RPMI8226 (cell line): ENCODE measurements at places on chromosomes 6 and 20.

- DNase-seq = peak; percentile 78
These were observed 23.8 kb upstream of the BNIP5 start for GRCh38 chr6:36360241-36361054.

DNA sequence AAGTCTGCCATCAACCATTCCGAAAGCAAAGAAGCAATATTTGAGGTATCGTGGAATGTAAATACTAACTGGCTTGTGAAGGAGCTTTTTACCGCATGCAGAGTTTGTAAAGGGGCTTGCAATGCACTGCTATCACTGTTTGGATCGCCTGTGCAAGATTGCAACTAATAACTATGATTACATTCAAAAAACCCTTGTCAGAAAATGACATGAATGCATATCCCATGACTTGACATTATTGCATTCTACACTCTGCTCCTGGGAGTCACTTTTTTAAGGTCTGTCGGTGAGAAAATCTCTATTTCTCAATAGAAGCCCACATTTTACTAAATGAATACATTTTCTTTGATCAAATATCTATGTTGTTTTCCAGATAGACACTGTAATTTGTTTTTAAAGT lies 335.4 kb upstream of the SPTLC3 start:
- DNase-seq = no peak

- no peak for DNase-seq
These were observed 16.9 kb downstream of the RREB1 start for GRCh38 chr6:7124636-7125035.

GRCh38 chr20:45320948-45321595 lies 13.0 kb upstream of the MATN4 start:
- DNase-seq = peak; percentile 84

DNA sequence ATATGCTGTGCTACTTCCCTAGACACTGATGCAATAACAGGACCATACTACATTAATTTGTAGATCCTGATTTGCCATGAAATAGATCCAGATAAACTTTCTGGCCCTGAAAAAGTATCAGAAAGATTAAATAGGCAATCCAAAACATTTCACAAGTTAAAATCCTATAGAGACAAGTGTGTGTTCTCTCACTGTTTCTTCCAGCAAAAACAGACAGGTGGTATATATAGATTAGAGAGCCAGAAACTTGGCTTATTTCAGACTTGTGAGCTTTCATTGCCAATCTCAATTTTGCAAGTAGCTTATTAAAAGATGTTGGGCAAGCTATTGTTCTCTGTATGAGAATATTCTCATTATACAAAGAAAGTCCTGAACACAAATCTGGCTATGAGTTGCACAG lies 289.1 kb upstream of the MANEA start:
- DNase-seq = no peak

- no peak for DNase-seq
These were observed 49.6 kb upstream of the RIPOR2 start for GRCh38 chr6:24985323-24985722.

- DNase-seq = no peak
These were observed 26.7 kb downstream of the GTSF1L start for GRCh38 chr20:43699941-43700565.

DNA sequence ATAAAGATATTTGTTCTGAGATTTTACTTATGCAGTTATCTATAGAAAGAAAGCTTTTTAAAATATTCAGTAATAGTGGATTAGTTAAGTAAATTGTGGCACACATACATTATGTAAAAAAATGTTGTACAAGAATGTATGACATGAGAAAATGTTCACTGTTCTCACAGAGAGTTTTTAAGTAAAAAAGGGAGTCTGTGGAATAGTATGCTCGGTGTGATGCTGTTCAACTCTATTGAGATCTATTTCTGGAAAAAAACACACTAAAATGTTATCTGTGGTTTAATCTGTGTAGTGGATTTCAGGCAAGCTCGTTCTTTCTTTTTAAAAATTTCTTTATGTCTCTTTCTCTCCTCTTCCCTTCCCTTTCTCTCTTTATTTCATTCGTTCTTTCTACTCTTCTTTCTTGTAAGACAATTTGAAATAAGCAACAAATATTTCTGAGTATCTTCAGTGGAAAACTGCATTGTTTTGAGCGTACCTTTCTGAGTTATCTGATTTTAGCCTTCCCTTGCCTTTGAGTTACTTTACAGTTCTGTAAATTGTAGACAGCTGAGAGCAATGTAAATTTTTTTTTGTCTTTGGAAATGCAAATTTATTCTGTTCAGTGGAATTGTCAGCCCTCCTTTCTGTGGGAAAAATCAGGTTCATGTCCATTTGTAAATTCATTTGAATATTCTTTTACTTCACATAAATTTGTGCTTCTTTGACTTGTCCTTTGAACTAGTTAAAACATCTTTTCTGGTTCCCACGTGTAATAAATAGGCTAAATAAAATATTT lies 229.0 kb upstream of the NOX3 start:
- no peak for DNase-seq

DNA sequence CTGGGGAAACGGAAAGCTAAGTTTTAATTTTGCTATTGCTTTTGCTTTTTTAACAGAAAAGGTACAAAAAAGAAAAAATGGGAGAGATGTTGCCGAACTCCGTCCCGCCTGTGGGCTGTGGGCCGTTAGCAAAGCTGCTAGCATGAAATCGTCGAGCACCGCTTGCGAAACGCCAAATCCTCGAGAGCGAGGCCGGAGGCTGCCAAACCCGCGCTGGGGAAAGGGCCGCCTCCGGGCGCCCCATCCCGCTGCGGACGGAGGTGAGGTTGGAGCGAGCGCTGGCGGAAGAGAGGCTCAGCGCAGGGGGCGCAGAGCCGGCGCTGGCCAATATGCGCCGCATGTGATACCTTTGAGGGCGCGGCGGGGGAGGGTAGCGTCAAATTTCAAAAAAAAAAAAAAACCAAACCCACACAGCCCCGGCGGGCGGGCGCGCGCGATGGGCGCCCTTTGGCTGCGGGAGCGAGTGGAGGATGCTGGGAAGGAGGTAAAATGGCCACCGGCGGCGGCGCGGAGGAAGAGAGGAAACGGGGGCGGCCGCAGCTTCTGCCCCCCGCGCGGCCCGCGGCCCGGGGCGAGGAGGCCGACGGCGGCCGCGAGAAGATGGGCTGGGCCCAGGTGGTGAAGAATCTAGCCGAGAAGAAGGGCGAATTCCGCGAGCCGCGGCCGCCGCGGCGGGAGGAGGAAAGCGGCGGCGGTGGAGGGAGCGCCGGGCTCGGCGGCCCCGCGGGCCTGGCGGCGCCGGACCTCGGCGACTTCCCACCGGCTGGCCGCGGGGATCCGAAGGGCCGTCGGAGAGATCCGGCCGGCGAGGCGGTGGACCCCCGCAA lies at the start of gene ZCCHC3:
Gene ZCCHC3 (plus strand): TSS at position 473 of the 827 bp plus-strand sequence. CDS start 17 bp downstream, at position 490.
- DNase-seq = peak; percentile 94

- DNase-seq = no peak
These were observed 44.2 kb upstream of the RNF146 start for GRCh38 chr6:127222418-127222817.

GRCh38 chr6:28657381-28657768 lies 131.7 kb downstream of the GPX5 start:
- no peak for DNase-seq

DNA sequence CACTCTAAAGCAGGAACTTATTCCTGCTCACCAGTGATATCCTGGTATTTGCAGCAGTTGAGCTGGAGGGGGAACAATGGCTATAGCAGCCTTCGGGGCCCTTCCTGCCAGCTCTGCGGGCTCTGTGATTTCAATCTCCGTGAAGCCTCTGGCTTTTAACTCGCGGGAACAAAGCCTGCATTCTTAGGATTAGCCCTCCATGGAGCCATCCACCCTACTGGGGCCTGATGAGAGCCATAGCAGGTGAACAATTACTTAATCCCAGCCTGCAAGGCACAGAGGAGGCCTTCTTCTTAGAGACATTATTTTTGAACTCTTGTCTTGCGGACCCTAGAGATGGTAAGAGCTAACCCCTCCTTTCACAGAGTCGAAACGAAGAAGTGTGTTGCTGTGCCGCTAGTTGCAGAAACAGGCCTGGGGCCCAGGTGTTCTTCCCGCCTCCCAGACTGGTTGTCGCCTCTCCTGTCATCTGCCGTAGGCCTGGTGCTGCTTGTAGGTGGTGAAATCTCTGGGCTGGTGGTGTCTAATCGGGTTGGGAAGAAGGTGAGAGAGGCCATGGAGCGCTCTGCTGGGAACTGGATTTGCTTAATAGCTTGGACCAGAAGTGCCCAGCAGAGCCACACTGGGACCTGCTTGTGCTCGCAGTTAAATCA lies 9.7 kb downstream of the GHRH start:
- no peak for DNase-seq

DNA sequence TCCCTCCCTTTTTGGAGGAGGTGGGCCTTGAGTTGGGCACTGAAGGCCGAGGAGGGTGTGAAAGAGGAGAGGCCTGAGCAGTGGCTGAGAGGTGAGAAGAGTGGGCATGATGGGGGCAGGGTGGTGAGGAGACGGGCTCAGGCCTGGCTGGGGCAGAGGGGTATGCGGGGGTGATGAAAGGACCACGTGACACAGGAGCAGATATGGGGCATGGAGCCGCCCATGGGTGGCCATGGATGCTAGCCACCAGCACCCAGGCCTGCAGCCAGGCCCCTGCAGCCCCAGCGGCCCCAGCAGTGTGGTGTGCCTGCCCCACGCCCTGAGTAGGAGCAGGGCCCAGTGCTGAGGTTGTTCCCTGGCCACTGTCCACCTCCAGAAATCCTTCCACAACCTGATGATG lies 26.5 kb downstream of the UQCC2 start:
- no peak for DNase-seq

DNA sequence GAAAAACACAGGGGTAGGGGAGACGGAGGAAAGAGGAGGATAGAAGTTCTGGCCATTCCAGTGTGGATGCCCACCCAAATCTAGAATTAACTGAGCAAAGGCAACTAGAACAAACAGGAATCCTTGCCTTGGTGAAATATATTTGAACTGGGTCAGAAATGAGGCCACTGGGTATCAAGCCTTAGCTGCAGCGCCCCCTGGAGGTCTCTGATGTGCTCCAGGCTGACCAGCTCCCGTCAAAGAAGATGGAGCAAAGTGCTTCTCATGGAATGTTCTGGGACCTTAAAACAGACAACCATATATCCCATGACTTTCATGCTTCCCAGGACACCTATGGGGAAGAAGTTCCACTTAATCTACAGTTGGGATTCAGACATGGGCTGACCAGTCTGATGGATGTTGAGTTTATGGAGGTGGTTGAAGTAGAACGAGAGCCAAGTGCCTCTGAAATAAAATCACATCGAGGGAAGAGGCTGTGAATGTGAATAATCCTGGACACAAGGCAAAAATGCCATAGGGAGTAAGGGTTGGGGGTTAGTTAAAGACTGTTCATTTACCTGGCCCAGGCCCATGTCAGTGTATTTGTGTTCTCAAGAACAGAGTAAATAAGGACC lies 50.4 kb downstream of the HLA-DPB1 start:
- peak; percentile 71 for DNase-seq

GRCh38 chr6:163243692-163244589 lies 170.6 kb upstream of the QKI start:
- no peak for DNase-seq

DNA sequence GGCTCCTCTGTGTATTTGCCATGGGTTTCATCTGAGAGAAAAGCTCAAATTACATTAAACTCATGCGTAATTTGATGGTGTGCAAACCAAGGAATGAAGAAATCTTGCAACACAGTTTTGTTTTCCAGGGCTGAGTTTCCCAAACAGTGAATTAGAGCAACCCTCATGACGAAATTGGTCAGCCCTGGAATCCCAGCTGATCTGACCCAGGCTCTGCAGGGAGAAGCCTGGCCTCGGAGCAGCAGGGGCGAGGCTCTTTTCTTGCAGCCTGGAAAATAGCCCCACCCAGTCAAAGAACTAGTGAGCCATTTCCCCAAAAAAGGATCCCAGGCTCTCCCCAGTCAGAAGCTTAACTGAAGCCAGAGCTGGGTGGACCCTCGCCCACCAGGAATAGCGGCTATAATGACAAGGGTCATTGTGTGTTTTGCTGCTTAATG lies 107.3 kb upstream of the SNX9 start:
- no peak for DNase-seq

GRCh38 chr6:45086360-45087084 lies 241.6 kb upstream of the RUNX2 start:
- DNase-seq = no peak

DNA sequence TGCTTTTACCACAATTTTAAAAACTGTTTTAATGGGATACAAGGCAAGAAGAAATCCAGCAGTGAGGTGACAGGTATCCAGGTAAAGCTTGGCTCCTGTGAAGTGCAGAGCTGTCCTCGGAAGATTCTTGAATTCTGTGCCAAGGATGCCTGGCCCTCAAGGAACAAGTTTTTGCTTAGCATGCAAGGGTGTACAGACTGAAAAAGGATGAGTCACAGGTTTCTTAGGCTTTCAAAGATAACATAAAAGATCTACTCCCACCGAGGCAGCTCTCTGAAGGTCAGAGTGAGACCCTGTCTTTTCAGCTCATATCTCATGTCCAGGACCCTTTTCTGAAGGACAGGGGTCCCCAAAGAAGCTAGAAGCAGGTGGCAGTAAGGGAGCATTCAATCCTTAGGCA lies 83.3 kb downstream of the CHD6 start:
- DNase-seq = no peak

- DNase-seq = no peak
These were observed 412.5 kb downstream of the GJA1 start for GRCh38 chr6:121847806-121848522.

DNA sequence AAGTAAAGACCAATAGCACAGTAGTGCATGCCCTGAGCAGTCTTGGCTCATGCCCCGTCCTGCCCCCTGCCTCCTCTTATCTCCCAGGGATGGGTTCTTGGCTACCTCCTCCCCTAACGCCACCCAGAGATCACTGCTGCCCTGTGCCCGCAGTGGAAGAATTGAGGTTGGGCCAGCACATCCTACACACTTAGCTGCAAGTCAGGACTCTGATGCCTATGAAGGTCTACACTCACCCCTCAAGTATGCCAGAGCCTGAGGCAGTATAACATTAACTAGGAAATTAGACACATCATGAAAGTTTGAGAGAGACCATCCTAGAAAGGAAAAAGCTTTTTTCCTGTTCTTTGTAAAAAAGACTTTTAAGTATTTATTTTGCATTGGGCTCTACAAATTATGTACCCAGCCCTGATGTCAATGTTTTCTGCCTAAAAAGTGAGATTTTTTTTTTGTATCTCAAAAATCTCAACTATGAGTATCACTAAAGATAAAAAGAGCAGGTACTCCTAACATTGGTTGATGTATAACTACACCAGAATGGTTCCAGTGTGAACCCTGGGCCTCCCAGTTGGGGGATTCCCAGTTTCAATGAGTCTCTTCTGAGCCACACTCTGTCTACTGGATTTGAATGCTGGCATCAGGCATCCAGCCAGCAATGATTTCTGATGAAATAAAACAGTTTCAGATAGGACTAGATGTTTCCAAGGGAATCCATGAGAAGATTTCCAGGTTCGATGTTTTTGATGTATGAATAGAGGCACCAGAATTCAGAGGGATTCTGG lies 115.4 kb downstream of the ISM1 start:
- DNase-seq = no peak
